ENCODE measurements at places on chromosomes 5 and 9.

- no peak for DNase-seq
Measured at GRCh38 chr5:178555771-178556211, 34.4 kb downstream of the COL23A1 start.

- DNase-seq, result no peak
Measured at GRCh38 chr5:81579262-81579924, 171.5 kb downstream of the SSBP2 start.

DNA sequence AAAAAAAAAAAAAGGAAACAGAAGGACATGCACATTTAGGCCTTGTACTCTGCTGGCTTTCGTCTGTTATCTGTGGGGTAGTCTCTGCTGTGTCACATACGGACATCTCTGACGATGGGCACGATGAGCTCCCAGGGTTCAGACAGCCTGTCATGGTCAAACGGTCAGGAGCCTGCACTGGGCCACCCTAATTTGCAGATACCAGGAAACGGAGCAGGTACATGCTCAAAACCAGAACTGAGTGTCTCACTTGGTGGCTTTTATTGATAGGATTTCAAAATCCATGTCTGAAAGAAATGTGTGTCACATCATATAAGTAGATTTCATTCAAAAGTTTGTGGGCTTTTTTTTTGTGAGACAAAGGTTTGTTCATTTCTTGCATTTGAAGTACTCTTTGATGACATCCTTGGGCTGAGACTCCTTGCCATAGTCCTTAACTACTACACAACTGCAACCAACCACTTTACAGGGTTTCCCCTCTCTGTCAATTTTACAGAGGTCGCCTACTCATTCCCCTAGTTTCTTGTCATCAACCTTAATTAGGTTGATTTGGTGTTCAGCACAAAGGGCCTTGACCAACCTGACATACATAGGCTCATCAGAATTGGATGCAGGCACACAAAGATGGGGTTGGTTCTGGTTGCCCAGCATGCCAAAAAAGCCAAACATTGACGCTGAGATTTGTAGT, 9.0 kb downstream of the CKMT2 start:
- no peak for DNase-seq

GRCh38 chr5:149645725-149646124, 64.4 kb downstream of the ARHGEF37 start:
- DNase-seq, result no peak

DNA sequence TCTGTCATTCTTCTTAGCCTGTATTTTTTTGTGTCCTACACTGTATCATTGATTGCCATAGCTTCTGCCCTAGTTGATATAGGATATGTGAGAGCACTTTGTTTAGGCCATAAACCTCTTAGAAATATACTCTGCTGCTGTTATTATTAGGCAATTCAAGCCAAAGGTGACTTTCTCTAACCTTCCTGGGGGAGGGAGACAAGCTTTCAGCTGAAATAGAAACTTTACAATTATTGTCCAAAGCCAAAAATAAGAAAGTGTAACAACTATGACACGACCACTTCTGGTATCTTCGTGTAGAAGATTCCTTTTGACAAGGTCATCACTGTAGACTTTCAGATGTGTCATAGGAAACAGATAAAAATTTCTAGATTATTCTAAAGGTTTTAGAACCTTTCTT, 12.2 kb upstream of the CSNK1A1 start:
- peak; percentile 40 for DNase-seq

DNA sequence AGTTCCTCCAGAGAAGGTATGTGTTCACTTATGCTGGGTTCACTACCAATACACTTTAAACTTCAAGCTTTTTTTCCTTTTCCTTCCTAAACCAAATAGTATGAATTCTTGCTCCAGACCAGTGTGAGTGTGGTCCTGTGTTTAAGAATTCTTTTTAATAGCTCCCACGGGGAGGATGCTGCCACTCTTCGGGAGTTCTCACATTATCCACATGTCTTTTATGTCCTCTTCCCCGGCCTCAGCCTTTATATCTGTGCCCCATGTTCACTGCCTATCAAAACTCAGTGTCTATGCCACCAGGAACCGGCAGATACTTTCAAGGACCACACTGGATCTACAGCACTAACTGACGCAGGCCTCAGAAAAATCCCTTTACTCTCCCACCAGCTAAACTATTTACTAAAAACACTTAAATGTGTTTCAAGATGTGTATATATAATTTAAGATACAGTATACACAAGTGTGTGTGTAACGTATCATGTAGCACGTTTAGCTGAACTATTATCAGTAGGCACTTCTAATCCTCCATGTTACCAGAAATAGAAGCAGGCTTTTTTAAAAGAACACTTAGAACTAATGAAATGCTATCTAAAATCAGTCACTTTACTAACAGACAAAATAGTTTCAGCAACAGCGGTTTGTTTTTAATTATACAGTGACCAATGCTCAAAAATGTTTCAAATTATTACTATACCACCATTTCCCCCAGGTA, 88.0 kb downstream of the PLPP1 start:
- no peak for DNase-seq

GRCh38 chr5:73160239-73160671, 12.7 kb upstream of the TMEM174 start:
- no peak for DNase-seq

- DNase-seq, result no peak
Measured at GRCh38 chr5:50863534-50864170, 197.2 kb downstream of the PARP8 start.

DNA sequence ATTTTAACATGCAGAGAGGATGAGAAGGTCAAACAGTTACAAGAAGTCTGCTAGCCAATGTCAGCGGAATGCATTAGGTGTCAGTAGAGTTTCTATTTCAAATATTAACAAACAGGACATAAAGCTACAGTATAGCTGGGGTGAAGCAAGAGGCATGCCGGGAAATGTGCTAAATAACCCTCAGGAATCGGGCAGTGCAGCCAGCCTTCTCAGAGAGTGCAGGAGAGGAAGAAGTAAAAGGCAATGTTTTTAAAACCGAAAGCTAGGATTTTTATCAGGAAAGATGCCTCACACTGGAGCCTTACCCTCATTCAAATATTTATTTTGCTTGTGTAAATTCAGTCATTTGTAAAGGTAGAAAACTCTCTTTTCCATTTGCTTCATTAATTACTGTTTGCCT, 59.1 kb upstream of the SH3GL2 start:
- no peak for DNase-seq

DNA sequence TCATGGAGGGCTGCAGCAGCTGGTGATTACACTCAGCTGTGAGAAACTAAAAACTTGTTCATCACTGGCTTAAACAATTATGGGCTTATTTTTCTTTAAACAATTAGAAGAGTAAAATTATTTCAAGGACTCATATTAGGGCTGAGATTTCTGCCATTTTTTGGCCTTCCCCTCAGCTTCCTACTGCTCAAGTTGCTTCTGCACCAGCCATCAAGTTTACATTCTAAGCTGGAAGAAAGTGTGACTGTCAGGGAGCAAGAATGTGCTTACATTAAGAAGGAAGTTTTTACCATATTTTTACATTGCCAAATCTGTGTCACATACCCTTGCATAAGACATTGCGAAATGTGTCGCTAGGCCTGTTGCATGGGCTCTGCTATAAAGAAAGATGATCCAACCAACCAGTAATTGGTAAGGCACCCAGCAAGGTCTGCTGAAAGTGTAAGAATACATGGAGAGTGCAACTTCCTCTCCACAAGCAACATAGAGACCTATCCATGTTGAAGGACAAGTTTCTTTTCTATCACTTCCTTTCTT, 260.3 kb upstream of the CDH10 start:
- DNase-seq, result peak; percentile 5

GRCh38 chr9:96644137-96644536, 11.0 kb downstream of the PRXL2C start:
- no peak for DNase-seq

- no peak for DNase-seq
Measured at GRCh38 chr5:147753765-147754164, 28.8 kb downstream of the JAKMIP2 start.

DNA sequence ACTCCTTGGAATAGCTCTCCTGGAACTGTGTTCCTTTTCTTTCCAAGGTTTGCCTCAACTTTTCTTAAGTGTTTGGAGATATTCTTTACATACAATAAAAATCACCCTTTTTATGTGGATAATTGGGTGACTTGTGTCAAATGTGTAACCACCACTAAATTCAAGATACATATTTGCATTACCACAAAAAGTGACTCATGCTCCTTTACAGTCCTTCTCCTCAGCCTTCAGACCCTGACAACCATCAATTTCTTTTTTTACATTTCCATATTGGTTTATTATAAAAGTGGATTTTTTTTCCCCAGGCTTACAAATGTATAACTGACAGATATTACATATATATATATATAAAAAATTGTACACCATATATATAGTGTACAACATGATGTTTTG, 372.0 kb upstream of the KCNN2 start:
- no peak for DNase-seq

DNA sequence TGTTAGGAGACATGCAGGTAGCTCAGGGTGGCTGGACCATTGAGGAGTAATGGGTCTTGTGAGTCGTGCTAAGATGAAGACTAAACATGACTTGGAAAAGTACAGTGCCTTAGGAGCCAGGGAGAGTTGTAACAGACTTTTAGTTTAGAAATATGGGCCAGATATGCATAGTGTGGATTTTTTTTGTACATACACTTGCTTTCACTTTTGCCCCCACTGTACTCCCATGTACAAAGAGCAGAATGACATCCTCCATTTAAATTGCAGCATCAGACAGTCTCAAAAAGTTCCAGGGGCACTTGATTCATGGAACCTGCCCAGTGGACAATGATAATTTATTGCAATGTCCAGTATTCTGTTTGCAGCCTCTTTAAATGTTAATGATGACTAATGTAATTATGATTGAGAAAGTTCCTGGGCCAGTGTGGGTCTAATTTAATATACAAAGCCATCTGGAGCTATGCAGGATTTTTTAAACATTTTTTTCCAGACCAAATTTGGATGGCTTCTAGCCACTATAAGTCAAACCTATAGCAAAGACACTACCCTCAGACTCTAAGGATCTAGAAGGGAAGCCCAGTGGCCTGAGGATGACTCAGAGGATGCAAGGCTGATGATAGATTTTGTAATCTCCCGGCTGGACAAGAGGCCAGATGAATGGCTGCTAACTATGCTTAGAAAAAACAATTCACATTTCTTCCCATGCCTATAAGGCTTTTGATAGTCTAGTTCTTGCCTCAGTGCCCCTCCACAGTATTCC, 80.1 kb downstream of the TRPC7 start:
- no peak for DNase-seq

DNA sequence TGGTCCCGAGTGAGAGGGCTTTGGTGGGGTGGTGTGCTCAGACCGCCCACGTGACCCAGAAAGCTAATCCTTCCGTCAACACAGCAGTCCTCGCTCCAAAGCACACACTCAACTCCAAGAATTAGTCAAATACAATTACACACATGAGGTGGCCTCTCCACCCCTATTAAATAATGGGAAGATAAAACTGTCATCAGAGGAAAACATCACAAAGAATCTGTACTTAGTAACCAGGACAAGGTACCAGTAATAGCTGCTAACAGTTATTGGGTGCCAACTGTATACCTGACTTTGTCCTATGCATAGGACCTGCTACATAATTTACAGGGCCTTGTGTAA, 222.8 kb downstream of the HSPA4 start:
- DNase-seq, result no peak

DNA sequence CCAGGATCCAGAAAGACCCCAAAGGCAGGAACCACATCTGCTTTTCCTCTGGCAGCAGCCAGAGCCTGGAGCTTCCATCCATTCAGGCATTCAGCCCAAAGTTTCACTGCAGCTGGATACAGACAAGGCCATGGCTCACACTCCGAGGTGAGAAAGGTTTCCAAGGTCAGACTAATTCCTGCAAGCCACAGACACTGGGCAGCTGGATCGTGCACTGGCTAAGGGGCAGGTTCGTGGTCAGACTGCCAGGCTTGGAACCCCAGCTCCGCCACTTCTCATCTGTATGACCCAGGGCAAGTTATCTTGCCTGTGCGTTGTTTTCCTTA, 36.9 kb downstream of the SPOCK1 start:
- DNase-seq, result no peak

- DNase-seq, result peak; percentile 85
Measured at GRCh38 chr9:121498150-121498486, 1.5 kb downstream of the GGTA1 start.

GRCh38 chr9:5524090-5524489, 13.8 kb downstream of the PDCD1LG2 start:
- no peak for DNase-seq

DNA sequence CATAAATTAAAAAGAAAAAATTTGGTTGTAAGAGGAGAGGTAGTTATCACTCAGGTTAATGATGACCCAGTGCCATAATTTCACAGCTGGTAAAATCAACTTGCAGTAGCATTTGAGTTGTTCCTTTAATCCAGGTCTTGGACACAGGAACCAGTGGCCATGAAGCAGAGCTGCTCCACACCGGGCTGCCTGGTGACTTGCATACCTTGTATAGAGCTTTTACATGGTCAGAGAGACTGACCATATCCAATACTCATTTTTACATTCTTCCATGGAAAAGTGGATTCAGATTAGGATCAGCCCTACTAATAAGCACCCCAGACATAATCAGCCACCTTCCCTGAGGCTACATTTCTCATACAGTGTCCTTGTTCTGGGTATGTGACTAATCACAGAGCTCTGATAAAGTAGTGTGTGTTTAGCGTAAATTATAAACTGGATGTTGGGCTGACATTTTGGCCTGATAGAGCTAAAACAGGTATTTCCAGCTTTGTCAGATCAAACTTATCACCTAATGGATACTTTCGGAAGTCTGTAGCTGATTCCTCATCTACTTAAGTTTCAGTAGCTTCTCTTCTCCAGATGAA, 77.0 kb upstream of the ZSWIM6 start:
- no peak for DNase-seq

- DNase-seq, result no peak
Measured at GRCh38 chr5:27571681-27572080, 533.3 kb upstream of the CDH9 start.

DNA sequence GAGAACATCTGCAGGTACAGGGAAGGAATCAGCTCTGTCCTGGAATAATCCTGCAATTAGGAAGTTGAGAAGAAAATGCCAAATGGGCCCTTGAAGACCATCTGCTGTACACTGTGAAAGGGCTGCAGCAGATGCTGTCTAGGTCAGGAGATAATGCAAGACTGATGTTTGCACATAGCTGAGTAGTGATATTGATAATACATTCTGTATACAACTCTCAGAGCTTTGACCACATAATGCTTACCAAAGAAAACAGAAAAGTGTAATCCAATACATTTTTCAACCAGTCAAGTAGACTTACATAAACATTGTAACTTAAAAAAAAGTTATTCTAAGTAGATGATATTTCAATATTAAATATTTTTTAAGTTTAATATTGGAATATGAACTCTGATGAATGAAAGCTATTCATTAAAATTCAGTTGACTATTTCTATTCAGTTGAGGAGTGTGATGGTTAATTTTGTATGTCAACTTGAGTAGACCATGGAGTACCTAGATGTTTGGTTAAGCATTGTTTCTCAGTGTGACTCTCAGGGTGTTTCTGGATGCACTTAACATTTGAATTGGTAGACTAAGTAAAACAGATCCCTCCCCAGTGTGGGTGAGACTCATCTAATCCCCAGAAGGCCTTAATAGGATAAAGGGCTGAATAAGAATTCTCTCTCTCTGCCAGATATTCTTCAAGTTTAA, 380.1 kb upstream of the PRR16 start:
- DNase-seq, result no peak

- DNase-seq, result no peak
Measured at GRCh38 chr5:76956033-76956432, 3.2 kb downstream of the CRHBP start.

GRCh38 chr9:92808726-92809451, 44.3 kb upstream of the BICD2 start:
- peak; percentile 17 for DNase-seq

GRCh38 chr5:3361811-3362605, 233.6 kb upstream of the IRX1 start:
- DNase-seq, result no peak

- no peak for DNase-seq
Measured at GRCh38 chr5:109826426-109826825, 136.7 kb downstream of the MAN2A1 start.

Measured in SW 1271 (cell line).